Fibroblast of the aortic adventitia (primary cell): ENCODE measurements at places on chromosomes 7 and 10. TPM values are rescaled to one million over a fixed set of nuclear protein-coding genes. Genes with fewer than 3 reads are reported as not detected.

- no peak for DNase-seq
Observed at GRCh38 chr7:24956021-24956420, 24.0 kb downstream of the OSBPL3 start.

GRCh38 chr7:69367780-69368179 lies 230.5 kb upstream of the AUTS2 start:
- no peak for DNase-seq

DNA sequence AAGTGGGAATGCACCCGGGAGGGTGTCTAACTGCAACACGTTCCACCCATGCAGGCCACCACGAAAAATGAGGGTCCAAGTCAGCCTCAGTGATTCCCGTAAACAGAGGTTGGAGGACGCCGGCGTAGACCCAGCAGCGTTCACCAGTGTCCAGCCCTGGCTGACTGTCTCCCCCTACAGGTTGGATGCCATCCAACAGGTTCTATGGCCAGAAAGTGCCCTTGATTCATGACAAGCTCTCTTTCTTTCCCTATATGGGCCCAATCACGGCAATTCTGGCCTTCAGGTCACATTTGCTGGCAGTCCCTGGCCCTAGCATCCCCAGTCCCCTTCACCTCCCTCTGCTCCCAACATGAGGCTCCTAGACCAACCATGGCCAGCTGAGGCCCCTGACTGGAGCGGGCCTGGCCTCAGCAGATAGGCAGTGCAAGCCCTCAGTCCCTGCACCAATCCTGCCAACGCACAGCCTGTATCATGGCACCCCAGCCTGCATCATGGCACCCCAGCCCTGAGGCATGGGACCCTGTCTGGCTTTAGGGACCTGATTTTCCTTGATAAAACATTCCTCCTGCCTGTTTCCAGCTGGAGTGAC lies 227.4 kb downstream of the GRID1 start:
- DNase-seq = no peak

DNA sequence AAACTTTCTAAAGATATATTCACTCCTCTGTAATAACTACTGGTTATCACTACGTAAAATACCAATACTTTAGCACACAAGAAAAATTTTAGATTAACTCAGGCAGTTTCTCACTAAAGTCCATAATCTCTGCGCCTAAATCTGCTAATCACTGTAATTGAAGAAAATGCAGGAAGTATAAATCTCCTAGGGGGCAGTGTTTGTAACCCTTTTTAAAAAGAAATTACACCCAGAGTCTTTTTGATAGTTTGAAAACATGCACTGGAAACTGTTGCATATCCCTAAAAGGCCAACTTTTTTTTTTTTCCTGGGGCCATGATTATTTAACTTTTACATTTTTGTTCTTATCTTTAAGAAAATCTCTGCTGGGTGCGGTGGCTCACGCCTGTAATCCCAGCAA lies 209.6 kb downstream of the KIAA1217 start:
- DNase-seq = no peak

GRM8 gene
- total RNA-seq = 0.36 TPM in 1 of 2 replicates, not detected in the other

CDNF gene
- 1.2 and 2.4 TPM in 2 replicates for total RNA-seq

GRCh38 chr10:132458586-132459300 lies 61.7 kb downstream of the PWWP2B start:
- DNase-seq = peak; percentile 24

DNA sequence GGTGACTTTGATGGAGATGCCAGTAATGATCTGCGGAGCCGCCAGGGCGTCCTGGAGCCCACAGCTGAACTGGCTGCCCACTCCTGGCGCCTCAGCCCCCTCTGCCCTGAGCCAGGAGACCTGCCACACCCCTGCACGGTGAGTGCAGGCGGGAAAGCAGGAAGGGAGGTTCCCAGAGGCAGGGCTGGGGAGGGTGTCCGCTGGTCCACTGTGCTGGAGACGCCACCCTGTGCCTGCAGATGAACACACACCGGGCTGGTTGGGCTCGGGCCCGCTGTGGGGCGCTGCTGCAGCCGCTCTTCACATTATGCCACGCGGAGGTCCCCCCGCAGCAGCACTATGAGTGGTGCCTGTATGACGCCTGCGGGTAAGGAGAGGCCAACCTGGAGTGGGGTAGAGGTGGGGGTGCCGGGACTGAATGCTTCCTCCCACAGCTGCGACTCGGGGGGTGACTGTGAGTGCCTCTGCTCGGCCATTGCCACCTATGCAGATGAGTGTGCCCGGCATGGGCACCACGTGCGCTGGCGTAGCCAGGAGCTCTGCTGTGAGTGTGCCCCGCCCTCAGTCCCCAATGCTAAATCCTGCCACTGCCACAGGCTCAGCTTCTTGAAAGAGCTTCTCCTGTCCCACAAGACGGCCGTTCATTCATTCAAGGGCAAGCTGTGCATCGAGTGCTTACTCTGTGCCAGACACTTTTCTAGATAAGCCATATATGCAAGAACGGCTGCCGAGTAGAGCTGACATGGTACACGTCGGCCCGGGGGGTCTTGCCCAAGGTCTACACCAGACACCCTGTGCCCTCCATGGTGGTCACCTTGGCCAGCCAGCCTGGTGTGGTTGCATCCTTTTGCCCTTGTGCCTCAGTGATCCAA lies 14.3 kb upstream of the ZNF467 start:
- no peak for DNase-seq

TMEM213 gene
- 0.33 TPM in 1 of 2 replicates, not detected in the other for total RNA-seq

DNA sequence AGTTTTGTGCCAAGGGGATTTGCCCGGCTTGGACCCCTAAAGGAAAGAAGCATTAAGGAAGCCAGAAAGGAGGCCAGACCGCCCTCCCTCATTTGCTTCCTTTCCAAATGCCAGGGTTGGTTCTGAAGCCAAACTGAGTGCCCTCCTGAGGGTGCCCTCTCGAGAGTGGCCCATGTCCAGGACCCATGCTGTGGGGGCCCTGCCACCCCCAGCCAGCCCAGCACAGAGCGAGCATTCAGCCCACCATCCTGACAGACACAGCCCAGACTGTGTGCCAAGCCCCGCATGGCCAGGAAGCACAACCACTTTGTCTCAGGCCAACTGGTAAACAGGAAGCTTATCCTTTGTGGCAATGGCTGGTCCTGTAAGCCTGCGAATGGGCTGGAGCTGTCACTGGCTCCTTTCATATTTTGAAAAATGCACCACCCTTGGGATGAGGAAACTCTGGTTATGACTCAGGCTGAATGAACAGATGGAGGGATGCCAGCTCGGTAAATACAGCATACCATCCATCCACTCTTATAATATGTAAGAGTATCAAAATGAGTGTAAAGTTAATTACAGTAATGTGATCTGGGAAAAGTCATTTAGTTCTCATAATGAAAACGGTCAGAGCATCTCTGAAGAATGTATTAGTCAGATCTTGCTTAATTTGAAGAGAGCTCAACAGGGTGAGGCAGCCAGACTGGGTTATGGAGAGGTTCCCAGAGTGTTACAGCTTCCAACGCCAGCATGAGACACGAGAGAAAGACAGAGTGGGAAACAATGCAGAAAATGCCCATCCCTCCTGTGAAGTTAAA lies 65.0 kb downstream of the STK17A start:
- DNase-seq = peak; percentile 100

- no peak for DNase-seq
Observed at GRCh38 chr10:120641695-120642094, 184.7 kb downstream of the PLPP4 start.

- peak; percentile 60 for DNase-seq
Observed at GRCh38 chr10:44805466-44806210, 105.5 kb upstream of the TMEM72 start.

ZPBP gene
- total RNA-seq = not detected in 2 replicates

GRCh38 chr7:120979765-120980499 lies 8.6 kb upstream of the CPED1 start:
- peak; percentile 67 for DNase-seq

GLI3 gene
- 7.0 and 7.2 TPM in 2 replicates for total RNA-seq

GRCh38 chr10:123553810-123554430 lies 112.2 kb upstream of the GPR26 start:
- no peak for DNase-seq

- no peak for DNase-seq
Observed at GRCh38 chr7:22992874-22993840, 20.8 kb downstream of the HYCC1 start.

DNA sequence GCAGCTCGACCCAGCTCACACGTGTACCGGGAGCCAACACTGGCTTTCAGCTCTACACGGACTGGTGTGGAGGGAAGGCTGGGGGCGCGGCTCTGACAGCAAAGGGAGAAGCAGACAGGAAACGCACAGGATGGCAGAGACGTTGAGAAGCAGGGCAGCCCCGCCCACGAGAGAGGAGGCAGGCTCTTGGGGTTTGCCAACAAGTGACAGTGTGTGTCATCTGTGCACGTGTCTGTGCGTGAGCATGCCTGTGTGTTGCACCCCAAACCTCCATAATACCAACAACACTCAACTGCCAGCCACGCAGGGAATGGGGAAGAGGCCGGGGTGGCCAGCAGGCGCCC lies 64.4 kb upstream of the PDGFA start:
- DNase-seq = no peak

DNA sequence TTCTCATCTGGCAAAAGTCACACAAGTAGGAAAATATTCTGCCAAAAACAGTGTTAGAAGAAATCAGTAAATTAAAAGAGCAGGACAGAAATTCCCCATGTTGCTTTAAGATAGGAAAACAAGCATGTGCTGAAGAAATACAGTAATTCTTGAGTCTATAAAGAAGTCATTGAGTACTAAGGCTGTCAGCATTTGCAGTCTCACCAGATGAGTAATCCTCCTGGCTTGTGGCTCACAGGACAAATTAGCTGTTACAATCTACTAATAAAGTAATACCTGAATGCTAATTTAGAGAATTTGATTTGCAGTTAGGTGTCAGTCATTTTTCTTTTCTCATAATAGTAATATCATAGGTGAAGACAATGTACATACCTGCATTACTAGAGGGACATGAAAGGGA lies 1158.9 kb upstream of the CELF2 start:
- no peak for DNase-seq

DNA sequence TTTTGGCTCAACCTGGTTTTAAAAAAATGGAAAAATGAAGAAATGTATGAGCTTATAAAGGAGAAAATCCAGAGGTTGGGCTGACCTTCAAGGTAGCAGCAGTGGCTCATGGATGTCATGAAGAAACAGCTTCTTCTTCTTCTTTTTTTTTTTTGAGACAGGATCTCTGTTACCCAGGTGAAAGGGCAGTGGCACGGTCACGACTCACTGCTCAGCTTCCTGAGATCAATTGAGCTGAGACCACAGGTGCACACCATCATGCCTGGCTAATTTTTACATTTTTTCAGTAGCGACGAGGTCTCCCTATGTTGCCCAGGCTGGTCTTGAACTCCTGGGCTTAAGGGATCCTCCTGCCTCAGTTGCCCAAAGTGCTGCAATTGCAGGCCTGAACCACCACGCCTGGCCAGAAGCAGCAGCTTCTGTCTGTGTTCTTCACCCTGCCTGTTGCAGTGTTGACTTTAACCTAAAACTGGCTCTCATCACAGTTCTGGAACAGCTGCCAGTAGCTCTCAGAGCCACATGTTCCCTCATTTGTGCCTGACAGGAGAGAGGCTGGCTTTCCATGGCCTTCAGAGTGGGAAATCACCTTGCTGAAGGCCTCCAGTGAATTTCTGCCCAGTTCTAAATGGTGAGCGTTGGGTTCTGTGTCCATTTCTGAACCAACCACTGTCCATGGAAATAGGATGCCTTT lies 117.7 kb downstream of the PFKFB3 start:
- no peak for DNase-seq

CADPS2 gene
- 16.0 and 26.9 TPM in 2 replicates for total RNA-seq

GRCh38 chr7:117312593-117313580 lies 10.0 kb downstream of the WNT2 start:
- peak; percentile 49 for DNase-seq

AVPI1 gene
- total RNA-seq = 20.2 TPM in 2 replicates

GRCh38 chr7:100826514-100827329 lies 601 bp downstream of the EPHB4 start:
- DNase-seq = no peak

- no peak for DNase-seq
Observed at GRCh38 chr10:114593240-114593792, 64.8 kb downstream of the ABLIM1 start.

HUS1 gene
- 8.6 and 28.6 TPM in 2 replicates for total RNA-seq

C10orf95 gene
- total RNA-seq = not detected in 2 replicates

DNA sequence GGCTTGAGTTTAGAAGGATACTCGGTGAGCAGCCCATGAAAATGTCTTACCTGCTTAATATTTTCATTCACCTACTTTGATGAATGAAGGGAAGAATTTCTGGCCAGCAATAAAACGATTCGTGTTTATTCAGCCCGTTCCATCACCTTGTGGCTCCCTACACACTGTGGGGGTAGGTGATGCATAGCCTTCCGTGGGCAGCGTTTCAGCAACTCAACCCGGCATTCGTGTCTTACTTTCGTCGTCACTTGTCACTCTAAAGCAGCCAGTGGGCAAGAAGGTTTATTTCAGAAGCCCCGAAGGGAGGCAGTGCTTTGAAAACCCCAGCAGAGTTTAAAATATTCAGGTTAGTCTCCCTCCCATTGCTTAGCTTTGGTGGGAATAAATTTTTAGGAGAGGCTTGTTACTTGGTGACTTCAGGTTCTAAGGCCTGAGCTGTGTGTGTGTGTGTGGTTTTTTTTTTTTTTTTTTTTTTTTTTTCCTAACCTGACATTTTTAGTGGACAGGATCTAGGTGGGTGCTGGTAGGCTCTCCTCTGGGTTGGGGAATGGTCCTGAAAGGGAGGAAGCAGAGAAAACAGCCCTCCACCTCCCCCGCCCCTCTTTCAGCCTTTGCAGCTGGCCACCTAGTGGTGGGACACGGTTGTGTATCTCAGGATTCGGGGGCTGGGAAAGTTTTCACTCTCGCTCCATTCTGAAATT lies 1.8 kb downstream of the GRK5 start:
- DNase-seq = peak; percentile 82

- no peak for DNase-seq
Observed at GRCh38 chr7:128681794-128682537, 9.9 kb downstream of the GARIN1A start.

GRCh38 chr7:117597755-117598154 lies 117.9 kb downstream of the CFTR start:
- no peak for DNase-seq

- DNase-seq = no peak
Observed at GRCh38 chr7:95322854-95323253, 1.5 kb downstream of the PON1 start.

DNA sequence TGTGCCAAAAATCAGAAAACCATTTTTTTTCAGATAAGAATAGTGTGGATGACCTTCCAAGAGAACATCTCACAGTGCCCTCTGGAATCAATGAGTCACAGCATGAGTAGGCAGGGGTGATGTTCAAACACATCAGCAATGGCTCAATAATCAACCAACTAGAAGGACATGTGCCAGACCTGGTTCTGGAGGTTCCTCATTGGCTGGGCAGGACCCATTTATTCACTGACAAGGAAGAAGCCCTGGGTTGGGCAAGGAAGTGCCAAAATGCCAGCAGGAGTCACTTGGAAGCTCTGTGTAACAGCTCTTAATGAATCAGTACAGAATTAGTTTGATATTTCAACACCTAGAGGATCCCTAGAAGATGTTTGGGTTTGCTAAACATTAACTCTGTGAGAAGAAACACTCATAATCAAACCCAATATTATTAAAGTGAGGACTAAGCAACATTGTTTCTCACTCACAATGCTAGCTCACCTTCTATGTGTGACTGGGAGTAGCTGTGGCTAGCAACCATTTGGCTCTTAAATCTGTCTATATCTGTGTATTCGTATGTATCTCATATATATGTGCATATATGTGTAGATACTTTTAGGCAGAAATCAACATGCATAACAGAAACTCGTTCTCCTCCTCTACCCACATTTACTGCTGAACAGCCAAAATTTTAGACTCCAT lies 72.3 kb upstream of the APBB1IP start:
- DNase-seq = no peak
